ENCODE measurements at places on chromosomes 12 and 14.

DNA sequence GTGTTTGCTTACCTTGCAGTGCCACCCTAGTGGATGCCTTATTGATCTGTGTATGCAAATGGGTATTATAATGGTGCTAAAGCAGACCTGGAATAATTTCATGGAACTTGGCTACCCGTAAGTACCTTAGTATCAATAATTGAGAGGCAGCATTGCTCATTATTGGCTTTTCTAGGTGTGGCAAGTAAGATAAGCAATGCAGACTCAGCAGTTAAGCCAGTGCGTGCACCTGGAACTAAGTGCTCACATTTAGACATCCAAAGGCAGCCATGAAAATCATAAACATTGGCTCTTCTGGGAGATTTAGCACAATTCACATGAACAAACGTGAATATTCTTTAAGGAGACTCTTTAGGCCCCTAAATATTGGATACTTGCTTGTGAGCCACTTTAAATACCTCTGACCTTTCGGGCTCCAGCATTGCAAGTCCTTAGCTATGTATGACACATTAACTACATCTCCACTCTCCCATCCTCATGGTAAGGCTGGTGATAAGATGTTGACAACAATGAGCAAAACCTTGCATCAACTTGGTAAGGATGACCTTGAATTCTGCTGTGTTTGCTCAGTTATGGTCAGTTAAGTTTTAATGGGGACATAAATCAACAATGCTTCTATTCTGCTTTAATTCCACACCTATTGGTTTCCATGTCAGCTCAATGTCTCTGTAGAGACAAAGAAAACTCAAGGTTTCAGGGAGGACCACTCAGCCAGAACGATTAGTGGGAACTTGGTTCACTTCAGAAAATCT, 112.0 kb downstream of the SLC5A8 start:
- no peak for DNase-seq

- DNase-seq = no peak
Observed at GRCh38 chr14:50831726-50832168, 785 bp upstream of the NIN start.

DNA sequence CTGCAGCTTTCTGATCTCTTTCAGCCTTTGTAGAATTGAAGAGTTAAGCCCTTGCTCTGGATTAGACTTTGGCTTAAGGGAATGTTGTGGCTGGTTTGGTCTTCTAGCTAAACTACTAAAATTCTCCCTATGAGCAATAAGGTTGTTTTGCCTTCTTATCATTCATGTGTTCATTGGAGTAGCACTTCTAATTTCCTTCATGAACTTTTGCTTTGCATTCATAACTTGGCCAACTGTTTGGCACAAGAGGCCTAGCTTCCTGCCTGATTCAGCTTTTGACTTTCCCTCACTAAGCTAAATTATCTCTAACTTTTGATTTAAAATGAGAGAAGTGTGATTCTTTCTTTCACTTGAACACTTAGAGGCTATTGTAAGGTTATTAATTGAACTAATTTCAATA, 384.3 kb downstream of the RAD51B start:
- no peak for DNase-seq

DNA sequence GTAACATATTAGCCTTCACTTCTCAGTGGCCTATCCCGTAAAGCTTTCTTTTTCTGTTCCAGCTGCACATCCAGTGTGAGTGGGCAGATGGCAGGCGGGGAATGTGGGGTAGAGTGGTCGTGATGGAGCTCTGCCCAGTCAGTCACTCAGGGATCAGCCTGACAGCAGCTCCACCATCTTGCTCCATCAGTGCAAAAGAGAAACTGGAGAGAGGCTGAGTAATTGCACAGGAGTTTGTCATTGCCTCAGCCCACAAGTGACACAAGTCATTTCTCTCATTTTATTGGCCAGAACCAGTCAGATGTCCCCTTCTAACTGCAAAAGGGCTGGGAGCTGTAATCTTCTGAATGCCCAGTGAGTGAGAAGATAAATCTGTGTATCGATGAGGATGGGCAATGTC, 66.5 kb downstream of the ATP23 start:
- no peak for DNase-seq

DNA sequence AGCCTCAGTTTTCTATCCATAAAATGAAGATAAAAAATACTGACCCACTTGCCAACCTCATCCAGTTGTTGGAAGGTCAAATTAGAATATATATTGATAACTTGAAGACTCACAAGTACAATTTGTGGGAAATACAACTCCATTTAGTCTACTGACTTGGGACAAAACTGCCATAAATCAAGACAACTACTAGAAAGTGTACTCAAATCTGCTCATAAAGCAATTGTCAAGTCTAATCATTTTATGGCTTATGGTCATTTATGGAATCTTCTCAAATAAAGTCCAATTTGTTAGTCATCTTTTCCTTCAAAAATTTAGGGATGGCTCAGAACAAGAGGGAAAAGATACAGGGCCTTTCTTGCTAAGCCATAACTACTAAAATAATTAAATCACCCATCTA, 7.0 kb downstream of the BTG1 start:
- no peak for DNase-seq

DNA sequence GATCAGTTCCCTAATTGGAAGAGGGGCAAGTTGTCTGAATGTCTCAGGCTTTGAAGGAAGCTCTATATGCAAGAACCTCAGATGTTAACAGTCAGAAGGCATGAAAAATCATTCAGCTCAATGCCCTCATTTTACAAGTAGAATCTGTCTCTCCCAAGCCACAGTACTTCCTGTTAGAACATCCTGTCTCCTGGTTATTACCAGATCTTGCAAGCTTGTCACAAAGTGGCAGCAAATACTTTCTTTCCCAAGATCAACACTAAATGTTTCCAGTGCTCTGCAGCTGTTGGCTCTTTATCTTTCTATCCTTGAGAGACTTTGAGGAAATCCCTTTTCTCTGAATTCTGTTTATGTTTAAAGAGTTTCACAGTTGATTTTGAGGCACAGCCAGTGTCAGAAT, 235.5 kb downstream of the AKAP6 start:
- no peak for DNase-seq
